Dorsolateral prefrontal cortex (tissue), 122 donors: ENCODE measurements at places on chromosomes 3 and 15.

- no peak for DNase-seq
Measured at GRCh38 chr3:12622335-12622734, 41.6 kb downstream of the RAF1 start.

GRCh38 chr3:50213373-50213772 lies 8.3 kb downstream of the SLC38A3 start:
- peak; percentile 37 for DNase-seq

- no peak for DNase-seq
Measured at GRCh38 chr15:66753687-66754377, 51.8 kb downstream of the SMAD6 start.

DNA sequence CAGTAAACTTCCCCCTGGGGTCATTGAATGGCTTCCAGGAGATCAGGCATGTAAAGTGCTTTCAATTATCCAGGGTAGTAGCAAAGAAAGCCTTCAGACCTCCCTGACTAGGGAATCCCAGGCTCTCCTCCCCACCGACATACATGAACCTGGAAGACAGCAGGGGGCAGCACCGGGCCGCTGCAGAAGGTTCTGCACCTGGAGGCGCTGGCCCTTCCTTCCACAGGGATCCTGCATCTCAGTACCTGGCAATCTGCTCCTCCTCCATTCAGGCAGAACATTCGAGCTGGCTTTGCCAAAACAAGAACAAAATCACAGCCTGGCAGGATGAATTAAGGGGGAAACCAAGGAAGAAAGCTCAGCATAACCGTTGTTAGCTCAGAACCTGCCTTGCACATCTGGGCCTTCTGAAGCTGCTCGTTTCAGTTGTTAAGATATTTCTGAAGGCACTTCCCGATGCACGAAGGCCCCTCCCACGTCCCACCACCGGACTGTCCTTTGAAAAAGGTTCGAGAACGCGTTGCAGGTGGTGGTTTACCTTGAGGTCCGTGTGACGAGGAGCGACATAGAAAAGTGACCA lies 237.7 kb downstream of the SLCO3A1 start:
- peak; percentile 68 for DNase-seq

DNA sequence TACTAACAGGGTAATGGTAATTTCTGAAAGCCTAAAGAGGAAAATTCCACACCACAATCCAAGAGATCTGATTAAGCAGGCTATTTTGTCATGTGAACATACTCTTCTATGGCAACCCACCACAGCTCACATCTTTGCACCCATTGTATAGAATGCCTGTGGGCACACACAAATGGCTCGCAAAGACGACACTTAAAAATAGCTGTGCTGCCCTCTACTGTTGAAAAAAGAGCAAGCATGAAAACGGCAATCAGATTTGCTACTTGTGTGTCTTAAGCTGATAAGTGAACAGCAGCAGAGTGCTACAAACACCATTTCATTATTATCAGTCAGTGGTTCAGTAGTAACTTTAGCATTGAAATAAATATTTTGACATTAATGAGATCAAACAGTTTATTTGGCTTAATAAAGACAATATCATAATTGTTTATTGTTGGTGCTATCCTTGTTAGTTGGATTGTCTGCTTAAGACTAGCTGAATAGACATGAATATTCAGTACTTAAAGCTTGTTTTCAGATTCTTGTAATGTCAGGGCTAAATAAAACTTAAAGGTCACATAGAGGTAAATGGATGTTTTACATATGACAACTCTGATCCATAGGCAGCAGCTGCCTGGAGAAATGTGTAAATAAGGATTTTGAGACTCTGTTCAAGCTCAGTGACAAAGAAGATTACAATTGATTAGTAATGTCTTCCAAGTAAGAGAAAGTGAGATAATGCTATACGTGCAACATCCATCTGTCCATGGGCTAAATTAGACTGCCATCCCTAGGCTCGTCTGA lies 199.1 kb downstream of the LRRN1 start:
- DNase-seq: no peak

- DNase-seq: no peak
Measured at GRCh38 chr3:180322829-180323228, 279.1 kb upstream of the TTC14 start.

- no peak for DNase-seq
Measured at GRCh38 chr15:66288551-66289185, 4.7 kb upstream of the DIS3L start.

- DNase-seq: no peak
Measured at GRCh38 chr3:111954228-111954990, 24.4 kb upstream of the ABHD10 start.

DNA sequence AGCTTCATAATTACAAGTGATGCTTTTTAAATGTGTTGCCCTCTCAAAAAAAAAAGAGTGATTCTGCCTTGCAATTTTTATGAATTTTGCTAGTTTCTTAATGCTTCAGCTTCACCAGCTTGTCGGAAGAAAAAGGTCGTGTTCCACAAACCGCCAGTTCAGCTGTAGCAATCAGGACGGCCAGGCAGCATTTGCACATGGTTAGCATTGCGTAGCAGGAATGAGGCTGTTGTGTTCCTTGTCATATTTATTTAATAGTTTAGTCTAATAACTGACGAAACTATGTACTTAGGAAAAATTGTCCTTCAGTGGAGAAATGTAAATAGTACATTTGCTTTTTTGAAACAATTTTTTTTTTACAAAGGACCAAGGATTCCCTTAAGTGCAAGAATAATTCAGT lies 64.9 kb upstream of the SELENOK start:
- no peak for DNase-seq
